Activated CD4-positive, alpha-beta T cell treated with anti-CD3 and anti-CD28 coated beads, Interleukin-2, amount 10 ng/mL, durations not matched to agents 7 days and 5 days (primary cell): ENCODE measurements at places on chromosomes 1 and 21. TPM values are rescaled to one million over a fixed set of nuclear protein-coding genes. Genes with fewer than 3 reads are reported as not detected.

- H3K4me1 ChIP-seq: no peaks in the 10 kb centered on the region
- DNase-seq: no peak
- H3K36me3 ChIP-seq: no peaks in the 10 kb centered on the region
- H3K27ac ChIP-seq: no peak overlapping the region
- no peaks in the 10 kb centered on the region for H3K27me3 ChIP-seq
- H3K4me3 ChIP-seq: no peak overlapping the region
These were observed 449.1 kb upstream of the KAZN start for GRCh38 chr1:14149431-14149830.

CDK11A gene
- 81.9 TPM for total RNA-seq

GRCh38 chr1:107965110-107965991, at the start of gene VAV3:
Gene VAV3, minus strand, starts transcription at chr1:107965180. Its CDS starts 311 bp downstream, at chr1:107964869.
- H3K36me3 ChIP-seq: no peaks in the 10 kb centered on the region
- H3K27me3 ChIP-seq: peaks cover 5% of the 10 kb centered on the region
- H3K4me1 ChIP-seq: peaks cover 32% of the 10 kb centered on the region

DNA sequence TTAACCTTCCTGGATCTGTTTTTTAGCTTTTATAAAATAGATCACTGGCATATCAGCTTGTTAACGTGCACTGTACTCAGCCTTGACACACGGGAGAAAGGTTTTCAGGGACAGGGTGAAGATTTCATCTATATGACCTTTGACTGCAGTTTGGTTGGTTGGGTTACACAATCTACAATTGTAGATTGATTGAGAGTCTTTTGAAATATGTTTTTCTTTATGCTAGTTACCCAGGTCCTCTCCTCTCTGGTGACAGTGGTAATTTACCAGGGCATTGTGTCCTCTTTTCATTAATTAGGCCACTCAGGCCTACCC, 48.8 kb downstream of the DDR2 start:
- no peak overlapping the region for H3K4me3 ChIP-seq
- no peak overlapping the region for H3K27ac ChIP-seq
- H3K4me1 ChIP-seq: no peaks in the 10 kb centered on the region
- H3K36me3 ChIP-seq: no peaks in the 10 kb centered on the region
- H3K27me3 ChIP-seq: no peaks in the 10 kb centered on the region

DNA sequence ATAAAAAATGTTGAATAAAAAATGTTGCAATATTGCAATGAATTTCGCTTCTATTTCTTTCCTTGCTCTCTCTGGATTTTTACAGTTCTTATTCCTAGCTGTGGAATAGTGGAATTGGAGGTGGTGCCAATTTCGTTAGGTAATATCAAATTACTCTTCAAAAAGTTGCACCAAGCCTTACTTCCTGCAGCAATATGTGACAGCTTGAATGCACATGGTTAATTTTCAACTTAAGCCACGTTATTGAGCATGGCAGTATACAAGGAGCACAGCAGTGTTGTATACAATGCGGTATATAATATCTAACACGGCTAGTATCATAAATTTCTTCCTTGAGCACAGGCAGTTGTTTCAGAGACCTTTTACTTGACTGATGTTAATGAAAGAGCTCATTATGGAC, 152.5 kb downstream of the NOS1AP start:
- H3K27ac ChIP-seq: no peak overlapping the region
- no peaks in the 10 kb centered on the region for H3K4me1 ChIP-seq
- H3K27me3 ChIP-seq: peaks cover 16% of the 10 kb centered on the region
- no peak overlapping the region for H3K4me3 ChIP-seq
- no peaks in the 10 kb centered on the region for H3K36me3 ChIP-seq
- DNase-seq: no peak

- no peak for DNase-seq
- no peak overlapping the region for H3K27ac ChIP-seq
- H3K4me3 ChIP-seq: no peak overlapping the region
- H3K4me1 ChIP-seq: peaks cover 2% of the 10 kb centered on the region
- H3K27me3 ChIP-seq: peaks cover 22% of the 10 kb centered on the region
These were observed 92.3 kb downstream of the CTH start for GRCh38 chr1:70503358-70503757.

DNA sequence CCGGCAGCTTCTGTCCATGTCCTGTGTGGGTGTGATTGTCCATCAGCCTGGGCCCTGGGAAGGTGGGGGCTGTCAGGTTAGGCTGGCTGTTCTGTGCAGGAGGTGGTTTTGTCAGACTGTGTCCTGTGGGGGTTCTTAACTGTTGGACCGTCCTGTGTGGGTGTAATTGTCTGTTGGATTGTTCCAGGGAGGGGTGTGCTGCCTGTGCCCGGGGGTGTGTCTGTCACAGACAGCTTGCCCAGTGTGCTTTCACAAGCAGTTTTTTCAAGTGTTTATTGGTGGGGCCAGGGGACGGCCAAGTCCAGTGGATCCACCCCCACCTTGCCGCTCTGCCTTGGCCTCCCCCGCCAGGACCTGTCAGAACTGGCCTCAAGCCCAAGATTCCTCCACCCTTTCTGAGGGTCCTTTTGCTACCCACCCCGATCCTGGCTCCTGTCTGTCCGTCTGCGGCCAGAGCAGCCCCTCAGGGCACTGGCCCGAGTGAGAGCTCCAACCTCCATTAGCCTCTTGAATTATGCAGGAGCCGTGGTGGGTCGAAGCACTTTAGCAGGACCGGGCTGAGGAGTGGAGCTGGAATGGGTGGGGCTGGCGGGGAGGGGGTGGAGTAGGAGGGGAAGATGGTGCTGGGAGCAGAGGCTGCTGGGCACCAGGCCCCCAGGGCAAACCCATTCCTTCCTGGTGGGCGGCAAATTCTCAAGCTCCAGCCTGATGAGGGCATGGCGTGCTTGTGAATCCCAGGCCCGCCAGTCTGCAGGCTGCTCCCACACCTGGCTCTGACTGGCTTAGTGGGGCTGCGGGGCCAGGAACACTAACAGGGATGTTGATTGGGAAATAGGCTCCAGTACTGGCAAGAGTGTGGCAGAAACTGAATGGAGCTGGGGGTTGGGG, 47.2 kb downstream of the PTPRF start:
- H3K27ac ChIP-seq: no peak overlapping the region
- H3K36me3 ChIP-seq: no peaks in the 10 kb centered on the region
- peaks cover 7% of the 10 kb centered on the region for H3K4me1 ChIP-seq
- H3K27me3 ChIP-seq: no peaks in the 10 kb centered on the region
- H3K4me3 ChIP-seq: no peak overlapping the region
- DNase-seq: no peak

FAM72D gene
- total RNA-seq: 22.2 TPM

CRNN gene
- not detected for total RNA-seq

- no peaks in the 10 kb centered on the region for H3K36me3 ChIP-seq
- H3K4me1 ChIP-seq: peaks cover 29% of the 10 kb centered on the region
- no peak for DNase-seq
- H3K27ac ChIP-seq: no peak overlapping the region
These were observed 113.9 kb downstream of the ADSS2 start for GRCh38 chr1:244337839-244338238.

GRCh38 chr1:202659974-202660373, 50.3 kb downstream of the SYT2 start:
- no peak overlapping the region for H3K27ac ChIP-seq
- no peaks in the 10 kb centered on the region for H3K36me3 ChIP-seq
- H3K4me3 ChIP-seq: no peak overlapping the region
- peaks cover 25% of the 10 kb centered on the region for H3K27me3 ChIP-seq
- H3K4me1 ChIP-seq: peaks cover 2% of the 10 kb centered on the region
- no peak for DNase-seq
